ENCODE measurements at places on chromosomes 7 and 10.

GRCh38 chr7:46660402-46660980, 739.4 kb upstream of the IGFBP3 start:
- no peak for ATAC-seq

DNA sequence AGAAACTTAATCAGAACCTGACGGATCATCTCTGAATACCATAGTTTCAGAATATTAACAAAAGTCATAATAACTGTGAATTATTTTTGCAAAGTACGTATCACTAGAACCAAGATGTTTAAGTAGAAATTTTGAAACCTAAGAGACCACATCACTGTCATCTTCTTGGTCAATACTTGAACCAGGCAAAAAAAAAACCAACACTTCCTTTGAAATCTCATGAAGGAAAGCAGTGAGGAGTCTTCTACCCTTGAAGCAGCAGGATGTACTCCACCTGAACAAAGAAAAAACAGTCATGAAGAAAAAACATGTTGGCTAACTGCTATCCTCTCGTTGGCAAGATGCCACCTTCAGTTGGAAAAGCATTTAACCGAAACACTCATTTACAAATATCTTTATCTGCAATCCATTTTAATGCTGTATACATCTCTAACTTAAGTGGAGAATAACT, 82.4 kb downstream of the SRPK2 start:
- ATAC-seq, result no peak

- no peak for ATAC-seq
Observed at GRCh38 chr7:133941496-133941895, 185.6 kb upstream of the LRGUK start.

DNA sequence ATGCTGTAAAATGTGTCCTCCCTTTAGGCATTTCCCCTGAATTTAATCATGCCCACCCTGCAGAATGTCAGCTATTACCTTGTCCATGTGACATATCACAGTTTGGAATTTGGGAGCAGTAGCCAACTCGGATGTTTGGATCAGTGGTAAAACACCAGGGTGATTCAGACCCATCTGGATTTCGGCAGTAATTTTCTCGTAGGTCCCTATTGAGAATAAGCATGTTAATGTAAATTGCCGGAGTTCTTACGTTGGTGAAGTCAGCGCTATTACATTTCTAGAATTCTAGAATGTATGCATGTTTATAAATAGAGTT, 44.1 kb downstream of the HGF start:
- ATAC-seq, result no peak

DNA sequence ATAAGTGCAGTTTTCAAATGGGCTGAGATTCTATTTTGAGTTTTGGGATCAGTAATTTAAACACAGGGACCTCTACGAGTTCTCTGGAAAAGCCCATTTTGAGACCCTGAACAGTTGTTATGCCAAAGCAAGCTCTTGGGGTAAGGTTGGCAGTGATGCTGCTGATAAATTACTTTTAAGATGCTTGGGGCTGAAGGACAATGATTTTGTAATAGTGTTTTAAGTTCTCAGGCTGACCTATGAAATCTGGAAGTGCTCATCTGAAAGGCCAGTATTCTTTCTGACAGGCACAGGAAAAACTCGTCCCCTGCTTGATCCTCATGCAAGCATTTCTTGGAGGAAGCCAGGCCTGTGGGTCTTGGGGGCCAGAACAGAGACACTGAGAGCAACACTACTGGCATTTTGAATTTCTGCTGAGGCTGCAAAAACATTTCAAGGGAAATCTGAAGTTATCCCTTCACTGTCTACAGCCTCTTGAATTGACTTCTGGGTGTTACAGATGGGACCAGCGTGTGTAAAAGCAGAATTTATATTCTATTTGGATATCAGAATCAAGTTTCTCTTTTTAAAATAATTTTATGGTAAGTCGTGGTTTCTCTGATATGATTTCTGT, 79.7 kb downstream of the AUTS2 start:
- no peak for ATAC-seq

DNA sequence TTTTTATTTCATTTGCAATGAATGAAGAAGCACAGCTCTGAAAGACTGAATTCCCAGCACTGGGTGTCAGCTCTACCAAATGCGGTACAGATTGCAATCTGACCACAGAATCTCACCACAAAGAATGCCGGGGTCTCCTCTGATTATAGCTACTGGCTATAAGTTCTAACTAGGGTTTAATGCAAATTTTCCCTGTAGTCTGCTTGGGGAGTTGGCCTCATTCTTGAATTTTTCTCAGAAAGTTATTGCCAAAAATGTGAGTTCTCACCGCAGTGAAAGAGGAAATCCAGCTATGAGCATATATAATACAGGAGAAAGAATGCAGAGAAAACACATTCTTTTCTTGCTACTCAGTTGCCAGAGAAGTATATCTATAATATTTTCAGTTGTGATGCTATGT, 1255.7 kb upstream of the LRRTM3 start:
- no peak for ATAC-seq

GRCh38 chr10:129498680-129499079, 31.6 kb downstream of the MGMT start:
- no peak for ATAC-seq

DNA sequence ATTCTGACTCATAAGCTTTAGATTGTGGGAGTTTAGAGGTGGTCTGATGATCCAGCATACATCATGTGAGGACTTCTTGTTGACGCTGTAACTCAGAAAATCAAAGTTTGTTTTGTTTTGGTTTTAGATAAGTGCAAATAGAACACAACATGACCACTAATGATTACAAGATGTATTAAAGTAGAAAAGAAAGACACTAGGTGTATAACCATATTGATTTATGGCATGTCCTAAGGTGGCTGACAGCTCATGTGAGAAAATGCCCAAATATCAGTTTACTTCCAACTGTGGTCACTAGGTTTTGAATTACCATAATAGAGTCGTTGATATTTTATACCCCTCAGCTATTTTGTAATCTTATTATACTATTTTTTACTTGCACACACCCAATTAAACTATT, 1131.4 kb upstream of the PHF14 start:
- no peak for ATAC-seq

DNA sequence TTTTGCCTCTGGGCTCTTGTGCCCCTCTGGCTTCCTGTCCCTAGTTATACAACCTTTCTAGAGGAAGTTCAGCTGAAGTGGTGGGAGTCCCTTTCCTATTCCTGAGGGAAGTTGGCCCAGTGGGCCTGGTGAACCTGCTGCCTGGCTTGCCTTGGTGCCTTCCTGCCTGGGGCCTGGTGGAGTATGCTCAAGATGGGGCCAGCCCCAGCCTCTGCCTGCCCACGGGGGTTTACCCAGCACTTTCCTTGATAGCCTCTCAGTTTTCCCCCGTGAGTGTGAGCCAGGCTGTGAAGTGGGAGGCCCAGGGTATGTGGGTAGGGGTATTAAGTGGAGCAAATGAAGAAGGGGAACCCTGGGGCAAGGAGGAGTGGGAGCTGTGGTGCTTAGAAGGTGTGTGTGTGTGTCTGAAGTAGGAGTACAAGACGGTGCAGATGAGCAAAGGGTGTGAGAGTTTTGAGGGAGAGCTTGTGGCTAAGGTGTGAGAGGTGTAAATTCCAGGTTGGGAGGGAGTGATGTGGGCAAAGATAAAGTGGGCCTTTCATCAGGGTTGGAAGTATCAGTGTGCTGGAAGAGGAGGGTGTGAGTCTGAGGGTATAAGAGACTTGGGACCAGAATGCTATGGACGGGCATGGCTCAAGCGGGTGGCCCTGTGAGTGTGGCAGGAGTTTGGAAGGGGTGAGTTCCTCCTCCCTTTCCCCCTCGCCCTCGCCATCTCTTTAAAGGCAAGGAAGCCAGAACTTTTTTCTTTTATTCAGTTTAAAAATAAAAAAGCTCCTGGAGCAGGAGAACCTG, 10.9 kb upstream of the PAX2 start:
- ATAC-seq, result no peak

- ATAC-seq, result no peak
Observed at GRCh38 chr10:8615118-8615517, 560.6 kb downstream of the GATA3 start.

GRCh38 chr7:34013421-34013820, 108.1 kb downstream of the BMPER start:
- ATAC-seq, result no peak
